Pericardium fibroblast (primary cell): ENCODE measurements at places on chromosomes 12 and 14. TPM values are rescaled to one million over a fixed set of nuclear protein-coding genes. Genes with fewer than 3 reads are reported as not detected.

The DAO gene
- 5.4 TPM in 1 of 2 replicates, not detected in the other for total RNA-seq

The SLC16A7 gene
- total RNA-seq, result 7.6 and 14.0 TPM in 2 replicates

The KRT73 gene
- total RNA-seq, result not detected in 2 replicates

The MYF5 gene
- total RNA-seq, result not detected in 2 replicates

The OASL gene
- total RNA-seq, result 0.34 TPM in 1 of 2 replicates, not detected in the other

The PRH2 gene
- 2.3 TPM in 1 of 2 replicates, not detected in the other for total RNA-seq

The CLEC7A gene
- not detected in 2 replicates for total RNA-seq

The CLEC1B gene
- total RNA-seq, result not detected in 2 replicates
